ENCODE measurements at places on chromosomes 1 and 21. TPM values are rescaled to one million over a fixed set of nuclear protein-coding genes. Genes with fewer than 3 reads are reported as not detected.

Gene TSEN15
- 31.2 TPM for total RNA-seq

Gene TRIM67
- total RNA-seq, result 0.14 TPM

Gene MAP1LC3C
- 0.27 TPM for total RNA-seq

Gene FAM229A
- total RNA-seq, result 3.9 TPM

Gene KCNH1
- total RNA-seq, result 2.0 TPM

Gene TEX38
- not detected for total RNA-seq

Gene PAPPA2
- total RNA-seq, result not detected

Gene IRF6
- 0.19 TPM for total RNA-seq

Gene HFM1
- total RNA-seq, result 0.06 TPM

Gene RIPK4
- total RNA-seq, result 17.9 TPM

Gene TSPAN1
- total RNA-seq, result 3.2 TPM

Gene SMIM11
- 8.5 TPM for total RNA-seq

Gene CALML6
- total RNA-seq, result not detected

Gene ZC3H12A
- 32.3 TPM for total RNA-seq

Gene EFNA3
- total RNA-seq, result 9.8 TPM

Gene TBX15
- not detected for total RNA-seq

Gene PADI2
- 1.1 TPM for total RNA-seq

Gene APOBEC4
- not detected for total RNA-seq

Gene GPR52
- not detected for total RNA-seq

Gene USP48
- total RNA-seq, result 17.2 TPM

Gene GOLT1A
- 4.4 TPM for total RNA-seq

Gene PDPN
- not detected for total RNA-seq

Gene IL20
- not detected for total RNA-seq

Gene VASH2
- total RNA-seq, result 1.7 TPM

Gene PADI4
- not detected for total RNA-seq

Gene NTRK1
- total RNA-seq, result 0.18 TPM

Gene RNU1-2
- total RNA-seq, result not detected

Gene NTMT2
- not detected for total RNA-seq

Gene SLFNL1
- not detected for total RNA-seq

Gene SPRR2A
- not detected for total RNA-seq

Gene SELENBP1
- 6.5 TPM for total RNA-seq

Measured in A549 treated with Mapracorat at 1 μM for 4 hours (cell line).